ENCODE measurements at places on chromosomes 12 and 14.

DNA sequence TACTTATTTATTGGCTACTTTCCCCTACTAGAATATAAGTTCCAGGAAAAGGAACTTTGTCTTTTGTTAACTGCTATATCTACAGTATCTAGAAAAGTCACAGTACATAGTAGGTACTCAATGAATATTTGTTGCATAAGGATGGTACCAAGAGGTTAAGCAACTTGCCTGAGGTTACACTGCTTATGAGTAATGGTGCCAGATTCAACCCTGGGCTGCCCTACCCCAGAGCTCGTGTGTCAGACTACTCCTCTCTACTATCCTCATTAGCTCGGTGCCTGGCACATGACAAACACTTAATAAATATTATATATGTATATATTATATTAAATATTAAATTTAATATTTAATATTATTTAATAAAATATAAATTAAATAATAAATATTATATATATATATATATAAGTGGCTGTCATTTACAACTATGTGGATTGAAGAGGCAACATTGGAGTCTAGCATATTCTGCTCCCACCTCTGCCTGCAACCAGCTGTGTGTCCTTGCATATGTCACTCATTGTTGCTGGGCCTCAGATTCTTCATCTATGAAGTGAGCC, 25.4 kb downstream of the UTP20 start:
- DNase-seq: no peak

GRCh38 chr12:19643635-19644034, 204.3 kb downstream of the AEBP2 start:
- no peak for DNase-seq

DNA sequence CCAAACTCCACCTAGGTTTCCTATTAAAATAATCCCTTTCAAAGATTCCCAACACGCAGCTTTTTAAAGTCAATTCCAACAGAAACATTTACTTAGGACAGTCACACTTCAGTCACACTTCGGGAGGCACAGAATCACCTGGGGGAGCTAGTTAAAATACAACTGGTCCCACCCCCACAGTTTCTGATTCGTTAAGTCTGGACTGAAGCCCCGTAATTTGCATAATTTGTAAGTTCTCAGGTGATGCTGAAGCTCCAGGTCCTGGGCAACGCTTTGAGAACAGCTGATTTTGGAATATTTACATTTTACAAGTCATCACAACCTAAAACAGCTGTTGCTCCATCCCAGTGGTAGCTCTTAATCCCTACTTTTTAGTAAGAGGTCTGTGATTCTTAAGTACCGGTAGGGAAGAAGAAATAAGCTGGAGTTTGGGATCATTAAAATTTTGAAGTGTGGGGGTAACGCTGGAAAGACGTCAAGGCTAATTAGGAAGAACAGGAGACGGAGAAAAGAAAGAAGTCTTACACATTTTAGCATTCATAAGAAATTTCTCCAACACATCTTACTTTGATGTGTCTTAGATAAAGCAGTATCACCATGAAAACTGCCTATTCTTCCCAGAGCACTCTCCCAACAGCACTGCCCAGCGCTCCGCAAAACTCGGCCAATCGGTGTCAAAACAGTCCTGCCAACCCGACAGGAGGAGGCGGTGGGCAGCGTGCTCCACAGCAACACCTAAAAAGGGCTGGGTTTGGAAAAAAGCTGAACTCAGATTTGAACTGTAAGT, 1.1 kb downstream of the IPO8 start:
- peak; percentile 14 for DNase-seq

GRCh38 chr12:19841451-19841850, 402.2 kb downstream of the AEBP2 start:
- DNase-seq: no peak

DNA sequence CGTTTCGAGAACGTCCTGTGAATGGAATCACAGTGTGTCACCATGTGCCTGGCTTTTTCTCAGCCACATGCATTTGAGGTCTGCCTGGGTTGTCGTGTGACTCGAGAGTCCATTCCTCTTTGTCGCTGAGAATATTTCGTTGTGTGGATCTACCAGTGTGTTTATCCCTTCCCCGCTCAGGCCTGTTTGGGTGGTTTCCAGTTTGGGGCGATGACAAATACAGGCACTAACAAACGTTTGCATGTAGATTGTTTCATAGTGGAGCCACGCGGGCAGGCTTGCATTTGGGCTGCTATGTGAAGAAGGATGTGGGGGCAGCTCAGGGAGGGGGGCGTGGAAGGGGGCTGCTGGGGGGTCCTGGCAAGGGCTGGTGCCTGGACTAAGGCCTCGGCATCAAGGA, 14.1 kb downstream of the RIN3 start:
- DNase-seq: no peak

GRCh38 chr12:61765926-61766325, 494.3 kb upstream of the USP15 start:
- DNase-seq: no peak

- no peak for DNase-seq
Observed at GRCh38 chr14:97296176-97296575, 499.0 kb downstream of the VRK1 start.

DNA sequence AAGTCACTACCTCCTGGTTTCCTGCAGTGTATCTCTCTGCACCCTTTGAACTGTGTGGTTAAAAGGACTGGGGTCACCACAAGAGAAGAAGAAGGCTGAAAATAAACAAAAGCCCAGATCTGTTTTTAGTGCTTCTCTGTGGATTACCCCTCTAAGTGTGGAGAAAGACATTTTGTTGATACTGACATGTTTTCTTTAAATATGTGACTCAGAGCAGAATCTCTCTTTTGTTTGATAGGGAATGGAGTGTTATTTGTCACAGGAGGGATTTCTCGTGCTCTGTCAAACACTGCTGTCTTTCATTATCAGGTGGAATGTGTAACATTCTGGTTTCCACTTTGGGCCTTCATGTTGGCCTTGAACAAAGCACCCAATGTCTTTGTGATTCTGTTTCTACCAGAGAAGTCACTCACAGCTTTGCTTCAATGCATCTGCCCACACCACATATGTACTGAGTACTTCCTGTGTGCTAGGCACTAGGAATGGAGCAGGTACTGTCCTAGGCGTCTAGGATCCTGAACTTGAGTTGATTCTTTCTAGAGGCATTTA, 82.1 kb downstream of the PLXNC1 start:
- no peak for DNase-seq

GRCh38 chr12:20963762-20964161, 153.3 kb downstream of the SLCO1B3 start:
- DNase-seq: no peak

DNA sequence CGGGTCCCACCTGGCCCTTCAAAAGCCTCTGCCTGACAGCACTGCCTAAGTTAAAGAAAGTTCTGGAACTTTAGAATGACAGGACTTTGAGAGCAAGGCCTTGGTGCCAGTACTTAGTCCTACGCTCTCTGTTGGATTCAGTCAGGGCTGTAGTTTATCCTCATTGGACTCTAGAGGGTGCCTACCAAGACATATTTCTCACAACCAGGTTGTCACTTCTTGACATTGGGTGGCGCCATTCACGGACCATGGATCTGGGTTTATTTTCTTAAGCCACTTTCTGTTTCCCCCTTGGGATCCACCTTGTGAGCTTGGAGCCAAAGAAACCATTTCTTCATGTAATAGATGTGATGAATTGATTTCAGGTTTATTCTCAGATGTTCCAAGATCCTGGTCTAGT, 787.0 kb upstream of the TBX3 start:
- DNase-seq: no peak

DNA sequence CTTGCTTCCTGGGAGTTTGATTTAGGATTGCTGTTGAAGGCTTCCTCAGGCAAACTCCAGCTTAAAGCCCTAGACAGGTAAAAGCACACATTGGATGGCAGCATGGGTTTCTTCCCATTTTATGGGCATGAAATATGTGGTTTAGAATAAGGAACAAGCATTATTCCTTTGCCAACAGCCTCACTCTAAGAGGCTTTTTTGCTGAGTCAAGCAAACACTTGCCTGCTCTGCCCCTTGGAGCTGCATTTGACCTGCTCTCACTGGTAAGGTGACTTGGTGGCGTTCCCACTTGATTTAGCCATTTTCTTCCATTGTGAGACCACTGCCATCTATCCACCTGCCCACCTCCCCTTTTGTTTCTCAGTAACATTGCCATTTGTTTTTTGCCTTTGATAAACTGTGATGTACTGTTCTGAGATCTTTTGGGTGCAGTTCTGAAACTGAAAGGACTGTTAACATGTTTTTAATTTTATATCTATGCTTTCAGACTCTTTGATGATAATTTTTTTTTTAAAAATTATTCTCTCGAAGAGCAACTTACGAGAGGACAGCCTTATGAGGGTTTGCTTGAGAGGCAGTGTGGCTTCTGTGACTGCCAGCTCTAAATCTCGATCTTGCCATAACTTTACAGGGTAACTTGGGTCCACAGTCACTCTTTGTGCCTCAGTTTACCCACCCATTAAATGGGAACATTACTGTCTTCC, 92.6 kb downstream of the GALNT8 start:
- no peak for DNase-seq

GRCh38 chr12:120741476-120742421, 16.1 kb downstream of the ACADS start:
- DNase-seq: no peak

DNA sequence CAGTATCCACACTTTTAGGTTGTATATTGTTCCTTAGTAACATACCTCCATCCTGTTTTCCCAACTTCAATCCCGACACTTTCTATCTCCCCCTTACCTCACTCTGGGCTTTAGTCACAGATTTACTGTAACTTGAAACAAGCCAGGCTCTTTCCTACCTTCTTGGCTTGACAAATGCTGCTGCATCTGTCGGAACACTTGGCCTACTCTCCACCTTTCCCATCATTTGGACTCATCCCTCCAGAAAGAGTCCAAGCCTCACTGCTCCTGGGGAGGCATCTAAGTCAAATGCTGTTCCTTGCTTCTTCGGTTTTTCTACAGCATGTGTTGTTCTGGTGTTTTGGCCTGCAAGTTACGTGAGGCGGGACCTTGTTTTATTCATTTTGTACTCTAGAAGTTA, 142.4 kb downstream of the DACT1 start:
- no peak for DNase-seq

- DNase-seq: no peak
Observed at GRCh38 chr12:86290615-86291014, 34.4 kb upstream of the MGAT4C start.

GRCh38 chr14:76085358-76085757, 66.4 kb upstream of the GPATCH2L start:
- DNase-seq: no peak

GRCh38 chr14:81172353-81172752, 48.4 kb downstream of the GTF2A1 start:
- no peak for DNase-seq

DNA sequence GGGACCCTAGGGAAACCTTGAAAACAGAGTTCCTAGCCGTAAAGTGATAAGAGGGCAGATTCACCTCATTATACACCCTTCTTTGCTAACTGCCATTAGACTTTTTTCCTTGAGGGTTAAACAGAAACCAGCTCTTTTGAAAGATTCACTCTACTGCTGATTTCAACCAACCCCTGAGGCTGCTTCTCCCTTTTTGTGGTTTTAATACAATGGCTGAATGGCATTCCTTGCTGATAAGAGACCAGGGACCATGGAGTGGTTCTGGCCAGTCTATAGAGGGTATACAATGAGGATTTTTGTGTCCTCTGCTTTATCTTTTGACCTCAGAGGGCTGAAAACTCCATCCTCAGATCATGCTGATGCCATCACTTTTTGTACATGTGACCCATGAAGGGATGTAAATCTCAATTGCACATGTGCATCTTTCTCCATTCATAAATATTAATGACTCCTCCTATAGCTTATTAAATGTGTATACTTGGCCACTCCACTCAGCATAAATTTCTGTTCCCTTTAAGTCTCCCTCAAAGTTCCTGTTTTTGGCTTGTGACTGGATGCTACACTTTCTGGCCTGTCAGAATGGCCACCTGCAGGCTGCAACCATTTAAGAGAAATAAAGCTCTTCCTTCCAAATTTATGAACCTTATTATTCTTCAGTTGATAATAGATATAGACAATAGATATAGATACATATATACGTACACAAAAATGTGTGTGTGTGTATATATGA, 233.8 kb upstream of the SEL1L start:
- no peak for DNase-seq

DNA sequence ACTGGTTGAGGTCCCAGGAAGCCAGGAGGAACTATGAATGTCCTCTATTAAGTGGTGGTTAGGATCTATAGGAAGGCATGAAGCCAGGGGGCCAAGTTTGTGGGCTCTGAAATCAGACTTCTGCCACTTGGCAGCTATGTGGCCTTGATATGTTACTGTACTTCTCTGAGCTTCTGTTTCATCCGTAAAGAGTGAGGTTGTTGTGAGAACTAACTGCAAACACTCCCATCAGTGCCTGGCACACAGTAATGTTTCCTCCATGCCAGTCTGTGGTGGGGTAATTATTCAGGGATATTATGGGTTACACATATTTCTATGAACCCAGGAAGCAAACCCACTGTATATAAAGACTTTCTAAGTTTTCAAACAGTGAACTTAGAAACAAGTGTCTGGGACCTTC, 57.4 kb downstream of the PLXNC1 start:
- DNase-seq: no peak

GRCh38 chr12:110345176-110345661, 58.3 kb downstream of the ANAPC7 start:
- DNase-seq: peak; percentile 12

DNA sequence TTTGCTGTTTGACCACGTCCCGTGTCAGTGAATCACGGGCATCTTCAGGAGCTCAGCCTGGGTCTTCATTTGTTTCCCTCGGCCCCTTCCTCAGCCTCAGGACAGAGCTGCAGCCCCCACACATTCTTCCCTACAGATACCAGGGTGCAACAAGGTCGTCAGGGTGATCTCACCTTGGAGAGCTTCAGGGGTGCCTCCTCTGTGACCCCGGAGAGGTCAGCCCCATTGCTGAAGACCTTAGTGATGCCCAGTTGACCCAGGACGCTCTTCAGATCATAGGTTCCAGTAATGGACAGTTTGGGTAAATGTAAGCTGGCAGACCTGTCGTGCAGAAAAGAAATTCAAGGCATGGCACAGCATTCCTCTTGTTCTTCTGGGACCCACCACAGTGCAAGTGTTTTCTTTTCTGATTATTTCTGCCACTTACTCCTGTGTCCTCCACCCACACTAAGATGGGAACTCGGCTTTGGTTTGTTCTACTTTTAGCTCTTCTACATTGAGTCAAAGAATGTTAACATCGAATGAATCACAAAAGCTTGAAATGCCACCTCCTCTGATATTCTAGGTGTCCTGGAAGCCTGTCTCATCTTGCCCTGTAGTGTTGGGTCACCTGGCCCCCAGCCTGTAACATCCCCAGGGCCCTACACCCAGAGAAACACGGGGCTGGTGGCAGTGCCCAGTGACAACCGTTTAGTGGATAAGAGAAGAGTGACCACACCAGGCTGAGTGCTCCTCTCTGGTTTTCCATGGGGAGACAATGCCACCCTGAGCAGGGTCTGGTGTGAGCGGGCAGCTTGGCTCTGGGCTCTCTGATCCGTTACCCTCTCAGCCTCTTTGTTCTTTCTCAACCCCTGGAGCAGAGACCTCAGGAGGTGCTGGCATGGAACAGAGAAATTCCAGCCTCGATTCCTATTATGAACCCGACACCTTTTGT, 8.8 kb downstream of the SERPINA1 start:
- DNase-seq: no peak

Data from occipital lobe (tissue), 3 donors.